ENCODE measurements at places on chromosomes 2 and 18.

GRCh38 chr2:96727431-96727830 is 12.4 kb downstream of the LMAN2L start:
- DNase-seq: no peak

- DNase-seq: no peak
Observed at GRCh38 chr2:179049546-179050311, at the start of gene CCDC141. CCDC141 (minus strand) TSS chr2:179050137; CDS start chr2:179049941, 196 bp downstream.

- no peak for DNase-seq
Observed at GRCh38 chr18:53698907-53699306, 525.6 kb downstream of the MBD2 start.

- DNase-seq: no peak
Observed at GRCh38 chr18:46437061-46437460, 220.0 kb downstream of the LOXHD1 start.

- peak; percentile 63 for DNase-seq
Observed at GRCh38 chr2:98731041-98731893, at the start of gene MGAT4A. MGAT4A (minus strand) TSS chr2:98731132; CDS start chr2:98726332, 4,800 bp downstream.

- no peak for DNase-seq
Observed at GRCh38 chr2:37792366-37792765, 120.9 kb upstream of the CDC42EP3 start.

- no peak for DNase-seq
Observed at GRCh38 chr2:56707218-56707617, 523.4 kb downstream of the CCDC85A start.

DNA sequence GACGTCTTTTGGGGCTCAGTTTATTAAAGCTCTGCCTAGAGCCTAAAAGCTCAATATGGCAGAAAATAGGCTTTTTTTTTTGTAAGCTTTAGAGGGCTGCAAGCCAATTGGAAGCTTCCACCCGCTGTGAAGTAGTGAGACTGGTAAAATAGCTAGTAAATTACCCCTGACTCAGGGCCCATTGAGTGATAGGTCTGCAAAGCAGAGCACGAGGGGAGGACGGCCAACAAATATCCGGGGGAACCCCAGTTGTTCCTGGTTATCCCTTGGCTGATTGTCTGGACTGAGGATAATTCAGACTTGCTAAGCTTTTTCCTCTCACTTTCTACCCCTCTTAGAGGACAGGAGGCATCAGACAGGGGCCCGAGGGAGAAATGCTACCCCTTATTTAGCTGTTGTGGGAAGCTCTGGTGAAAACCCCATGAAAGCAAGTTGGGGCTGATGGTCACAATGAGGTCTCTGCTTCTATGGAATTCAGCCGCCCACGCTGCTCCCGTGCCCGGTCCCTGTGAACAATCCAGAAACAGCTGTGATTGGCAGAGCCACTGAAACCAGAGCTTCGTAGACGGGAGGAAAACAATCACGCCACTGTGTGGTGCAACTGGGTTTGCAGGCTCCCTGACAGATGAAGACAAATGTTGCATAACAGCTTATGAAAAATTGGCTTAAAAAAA is 141.9 kb upstream of the LGALSL start:
- no peak for DNase-seq

- no peak for DNase-seq
Observed at GRCh38 chr2:47777277-47777937, 5.5 kb upstream of the MSH6 start.

DNA sequence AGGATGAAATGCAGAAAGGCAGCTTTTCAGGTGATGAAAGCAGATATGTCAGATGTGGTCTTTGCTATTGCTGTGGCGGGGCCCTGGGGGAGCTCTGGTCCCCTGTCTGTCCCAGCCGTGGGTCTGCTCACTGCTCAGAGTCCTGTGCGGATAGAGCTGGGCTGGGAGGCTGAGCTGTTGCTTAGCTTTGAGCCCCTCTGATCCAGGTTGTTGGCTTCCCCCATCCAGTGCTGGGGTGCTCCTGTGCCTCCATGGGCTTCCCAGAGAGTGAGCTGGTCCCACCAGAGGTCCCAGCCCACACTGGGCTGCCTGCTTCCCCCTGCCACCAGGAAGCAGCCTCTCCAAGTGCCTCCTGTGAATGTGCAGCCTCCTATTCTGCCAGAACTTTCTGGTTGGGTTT is 55.4 kb downstream of the SH3RF3 start:
- no peak for DNase-seq

- DNase-seq: no peak
Observed at GRCh38 chr2:52659546-52659945, 1108.1 kb upstream of the CHAC2 start.

- DNase-seq: no peak
Observed at GRCh38 chr2:218262237-218262600, 1.4 kb downstream of the GPBAR1 start.

GRCh38 chr2:192885569-192886160 is 690.9 kb upstream of the TMEFF2 start:
- no peak for DNase-seq

DNA sequence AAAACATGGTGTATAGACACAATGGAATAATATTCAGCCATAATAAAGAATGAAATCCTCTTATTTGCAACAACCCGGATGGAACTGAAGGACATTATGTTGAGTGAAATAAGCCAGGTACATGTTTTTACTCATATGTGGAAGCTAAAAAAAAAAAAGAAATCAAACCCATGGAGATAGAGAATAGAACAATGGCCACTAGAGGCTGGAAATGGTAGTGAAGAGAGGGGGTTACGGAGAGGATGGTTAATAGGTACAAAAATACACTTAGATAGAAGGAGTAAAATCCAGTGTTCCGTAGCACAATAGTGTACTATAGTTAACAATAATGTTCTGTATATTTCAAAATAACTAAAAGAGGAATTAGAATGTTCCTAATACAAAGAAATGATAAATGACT is 12.8 kb upstream of the KIAA2012 start:
- no peak for DNase-seq

GRCh38 chr2:46544581-46544980 is 65.2 kb downstream of the TMEM247 start:
- DNase-seq: no peak

GRCh38 chr2:176395273-176395854 is 126.1 kb downstream of the MTX2 start:
- no peak for DNase-seq

DNA sequence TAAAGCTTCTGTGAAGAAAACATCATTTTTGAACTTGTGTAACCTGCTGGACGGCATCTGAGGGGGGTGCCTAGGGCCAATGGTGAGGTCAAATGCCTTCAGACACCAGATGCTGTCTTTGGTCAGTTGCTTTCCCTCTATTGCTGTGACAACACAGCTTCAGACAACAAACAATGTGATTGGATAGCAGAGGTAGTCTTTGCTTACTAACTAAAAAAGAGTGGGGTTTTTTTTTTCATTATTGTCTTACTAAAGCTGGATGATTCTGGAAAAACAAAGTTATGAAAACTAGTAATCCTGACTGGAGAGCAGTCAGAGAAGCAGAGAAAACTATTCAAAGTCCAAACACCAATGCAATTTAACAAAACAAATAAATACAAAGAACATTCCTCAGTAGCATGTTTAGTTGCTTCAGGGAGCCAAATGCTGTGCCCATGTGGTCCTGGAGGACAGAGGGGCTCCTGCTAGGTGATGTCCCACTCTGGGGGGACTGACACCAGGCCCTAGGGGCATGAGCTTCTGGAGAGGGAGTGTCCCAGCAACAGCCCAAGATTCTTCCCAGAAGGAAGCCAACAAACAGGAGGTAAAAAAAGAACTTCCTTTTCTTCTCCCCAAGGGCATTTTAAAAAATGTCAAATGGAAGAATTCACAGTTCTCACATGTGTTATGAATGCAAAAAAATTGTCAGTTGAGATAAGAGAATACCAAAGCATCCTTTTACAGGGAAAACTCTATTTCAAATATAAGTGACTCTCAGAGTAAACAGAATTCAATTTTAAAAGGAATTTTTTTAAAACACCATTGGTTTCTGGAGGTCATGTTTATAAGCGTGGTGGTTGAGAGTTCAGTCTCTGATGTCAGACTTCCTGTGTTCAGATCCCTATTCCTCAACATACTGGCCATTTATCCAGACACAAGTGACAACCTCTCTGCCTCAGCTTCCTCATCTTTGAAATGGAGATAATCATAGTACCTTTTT is 181.1 kb upstream of the PGAP1 start:
- DNase-seq: no peak

GRCh38 chr18:36321658-36322407 is 24.3 kb downstream of the FHOD3 start:
- DNase-seq: no peak

DNA sequence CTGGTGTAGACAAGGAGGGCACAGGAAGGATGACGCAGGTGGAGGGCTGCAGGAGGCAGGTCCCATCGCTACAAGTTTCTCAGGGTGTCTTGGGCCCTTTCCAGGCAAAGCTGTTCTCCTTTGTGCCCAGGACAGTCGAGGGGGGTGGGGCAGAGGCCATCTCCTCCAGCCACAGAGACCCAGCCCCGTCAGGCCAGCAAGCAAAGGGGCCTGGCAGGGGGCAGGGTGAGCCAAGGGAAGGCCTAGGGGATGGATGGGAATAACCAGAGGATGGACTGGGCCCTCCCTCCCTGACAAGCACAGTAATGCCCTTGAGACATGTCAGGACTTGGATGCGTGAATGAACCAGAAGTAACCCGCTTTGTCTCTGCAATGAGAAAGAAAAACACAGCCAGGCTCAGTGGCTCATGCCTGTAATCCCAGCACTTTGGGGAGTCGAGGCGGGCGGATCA is 6.3 kb downstream of the TCF23 start:
- no peak for DNase-seq

DNA sequence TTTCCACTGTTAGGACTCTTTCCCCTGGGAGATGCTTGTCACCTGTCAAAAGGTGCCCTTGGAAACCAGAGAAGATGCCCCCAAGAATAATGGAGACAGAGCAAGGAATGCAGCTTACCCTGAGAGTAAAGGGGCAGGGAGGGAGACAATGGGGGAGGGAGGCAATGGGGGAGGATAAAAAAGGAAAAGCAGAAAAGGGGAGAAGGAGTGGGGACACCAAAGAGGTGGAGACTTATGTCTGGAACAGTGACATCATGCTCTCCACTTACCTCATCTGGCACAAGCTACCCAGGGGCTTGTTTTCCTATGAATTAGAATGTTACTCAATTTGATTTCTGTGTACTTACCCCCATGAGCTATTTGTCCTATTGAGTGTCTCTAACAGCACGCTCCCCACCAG is 67.9 kb downstream of the MRO start:
- no peak for DNase-seq

- DNase-seq: no peak
Observed at GRCh38 chr2:77155511-77155910, 366.7 kb downstream of the LRRTM4 start.

- no peak for DNase-seq
Observed at GRCh38 chr2:232142502-232142901, 181.0 kb downstream of the DIS3L2 start.
